GM23248 (cell line): ENCODE measurements at places on chromosomes 7 and 10.

DNA sequence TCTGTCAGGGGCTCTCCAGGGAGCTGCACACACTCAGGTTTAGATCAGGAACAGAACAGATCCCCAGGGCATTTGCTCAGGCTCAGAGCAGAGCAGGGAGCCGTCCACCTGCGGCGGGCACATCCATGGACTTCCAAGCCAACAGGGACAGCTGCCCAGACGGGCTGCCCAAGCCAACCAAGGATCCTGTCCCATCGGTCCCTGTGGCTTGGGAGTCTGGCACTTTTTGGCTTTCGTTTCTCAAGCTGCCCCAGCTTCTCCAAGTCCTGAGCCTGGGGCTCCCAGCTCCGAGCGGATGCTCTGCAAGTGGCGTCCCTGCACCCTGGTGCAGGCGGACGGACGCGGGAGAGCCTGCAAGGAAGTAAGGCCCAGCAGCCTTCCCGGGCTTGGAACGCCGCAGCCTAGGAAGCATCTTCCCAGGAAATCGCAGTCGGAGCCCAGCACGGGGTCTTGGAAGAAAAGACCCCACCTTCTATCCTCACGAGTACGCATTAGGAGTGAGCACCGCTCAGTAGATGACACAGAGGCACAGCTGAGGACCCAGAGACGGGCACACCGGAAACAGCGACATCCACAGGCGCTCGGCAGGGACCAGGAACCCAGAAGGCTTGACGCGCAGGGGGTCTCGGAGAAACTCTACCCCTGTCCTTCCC lies 6.0 kb downstream of the GPR146 start:
- no peak for DNase-seq

GRCh38 chr10:97842656-97843280 lies 6.9 kb upstream of the GOLGA7B start:
- no peak for DNase-seq

DNA sequence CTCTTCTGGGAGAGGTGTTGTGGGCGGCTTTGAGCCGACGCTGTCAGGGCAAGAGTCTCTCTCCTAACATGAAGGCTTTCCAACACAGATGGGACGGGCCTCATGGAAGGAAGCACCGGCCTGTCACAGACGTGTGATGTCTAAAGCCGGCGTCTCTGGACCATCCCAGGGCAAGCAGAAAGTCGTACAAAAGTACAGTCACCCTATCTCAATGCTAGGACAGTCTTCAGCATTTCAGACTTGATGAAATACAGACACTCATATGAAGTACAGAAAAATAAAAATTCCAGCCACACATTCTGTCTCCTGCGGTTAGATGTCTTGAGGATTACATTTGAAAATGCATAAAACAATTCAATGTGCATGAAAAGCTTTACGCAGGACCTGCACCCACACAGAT lies 30.6 kb downstream of the CYP2W1 start:
- no peak for DNase-seq

- DNase-seq: peak; percentile 93
Observed at GRCh38 chr10:7797582-7797981, 9.6 kb downstream of the ATP5F1C start.

DNA sequence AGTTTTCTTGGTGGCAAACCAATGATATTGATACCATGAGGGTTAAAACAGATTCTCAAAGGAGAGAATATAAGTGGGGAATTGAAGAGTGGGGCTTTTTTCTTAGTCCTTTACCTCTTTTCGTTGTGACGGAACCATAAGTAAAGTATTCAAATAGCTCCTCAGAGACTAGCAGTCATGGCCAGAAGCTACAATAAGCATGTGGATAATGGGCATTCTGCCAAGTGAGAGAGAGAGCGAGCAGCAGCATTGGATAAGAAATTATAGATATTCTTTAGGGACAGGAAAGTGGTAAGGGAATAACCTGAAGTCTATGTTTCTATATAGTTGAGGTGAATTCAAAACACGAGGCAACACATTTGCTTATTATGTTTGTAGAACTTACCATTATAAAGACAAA lies 235.1 kb downstream of the SEMA3E start:
- peak; percentile 3 for DNase-seq

DNA sequence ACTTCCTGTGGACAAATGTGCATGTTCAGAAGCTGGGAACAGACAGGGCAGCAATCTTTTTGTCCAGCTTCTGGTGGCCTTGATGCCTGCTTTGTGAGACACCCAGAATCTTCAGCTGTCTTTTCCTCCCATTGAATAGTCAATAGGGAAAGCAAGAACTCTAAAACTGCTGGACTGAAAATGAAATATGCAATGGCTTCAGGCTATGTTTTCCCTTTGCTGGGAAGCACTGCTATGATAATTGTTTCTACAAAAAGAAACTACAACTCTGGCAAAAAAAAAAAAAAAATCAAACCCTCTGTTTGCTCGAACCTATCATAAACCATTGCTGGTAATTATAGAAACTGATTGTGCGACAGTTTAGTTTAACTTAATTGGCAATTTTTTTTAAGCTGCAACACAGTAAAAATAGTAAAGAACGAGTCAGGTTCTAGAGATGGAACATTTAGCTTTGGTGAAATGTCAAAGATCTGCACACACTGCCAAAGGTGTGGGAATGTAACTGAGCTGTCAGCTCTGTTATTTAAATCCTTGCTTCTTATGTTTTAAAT lies 79.1 kb upstream of the NEUROD6 start:
- no peak for DNase-seq

DNA sequence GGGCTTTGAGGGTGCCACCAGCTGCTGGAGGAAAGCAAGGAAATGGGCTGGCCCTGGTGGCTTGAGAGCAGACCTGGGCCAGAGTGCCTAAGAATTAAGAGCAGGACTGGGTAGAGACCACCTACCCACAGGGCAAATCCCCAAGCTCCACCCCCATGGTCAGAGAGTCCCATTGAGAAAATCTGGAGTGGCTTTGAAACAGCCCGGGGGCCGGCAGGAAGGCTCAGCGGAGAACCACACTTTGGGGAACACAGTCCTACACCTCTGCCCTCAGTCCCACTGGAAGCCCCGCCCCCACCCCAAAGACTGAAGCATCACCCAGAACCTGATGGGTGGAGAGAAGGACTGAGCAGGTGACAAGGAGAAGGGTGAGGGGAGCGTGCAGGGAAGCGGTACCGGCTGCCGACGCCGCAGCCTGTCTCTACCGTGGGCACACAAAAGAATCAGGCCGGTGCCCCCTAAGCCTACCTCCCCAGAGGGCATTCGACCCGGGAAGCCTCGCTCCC lies 3.6 kb downstream of the SMARCD3 start:
- no peak for DNase-seq

GRCh38 chr7:9600974-9601373 lies 1167.6 kb downstream of the NXPH1 start:
- no peak for DNase-seq

DNA sequence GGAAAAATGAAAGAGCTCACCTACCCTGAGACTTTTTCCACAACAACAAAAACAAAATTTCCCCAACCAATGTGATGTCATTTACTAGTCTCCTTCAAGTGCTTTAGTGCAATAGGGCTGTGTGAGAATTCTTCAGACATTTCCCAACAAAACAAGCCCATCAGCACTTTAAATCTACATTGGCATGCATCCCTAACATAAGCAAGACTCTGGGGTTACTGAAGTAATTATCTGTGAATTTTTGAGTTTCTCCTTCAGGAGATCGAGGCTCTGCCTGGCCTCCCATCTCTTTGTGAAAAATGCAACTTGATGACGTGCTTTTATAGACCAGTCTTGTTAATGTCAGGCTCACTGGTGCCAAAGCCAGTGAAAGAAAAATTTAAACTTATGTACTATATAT lies 255.6 kb downstream of the GFRA1 start:
- no peak for DNase-seq

DNA sequence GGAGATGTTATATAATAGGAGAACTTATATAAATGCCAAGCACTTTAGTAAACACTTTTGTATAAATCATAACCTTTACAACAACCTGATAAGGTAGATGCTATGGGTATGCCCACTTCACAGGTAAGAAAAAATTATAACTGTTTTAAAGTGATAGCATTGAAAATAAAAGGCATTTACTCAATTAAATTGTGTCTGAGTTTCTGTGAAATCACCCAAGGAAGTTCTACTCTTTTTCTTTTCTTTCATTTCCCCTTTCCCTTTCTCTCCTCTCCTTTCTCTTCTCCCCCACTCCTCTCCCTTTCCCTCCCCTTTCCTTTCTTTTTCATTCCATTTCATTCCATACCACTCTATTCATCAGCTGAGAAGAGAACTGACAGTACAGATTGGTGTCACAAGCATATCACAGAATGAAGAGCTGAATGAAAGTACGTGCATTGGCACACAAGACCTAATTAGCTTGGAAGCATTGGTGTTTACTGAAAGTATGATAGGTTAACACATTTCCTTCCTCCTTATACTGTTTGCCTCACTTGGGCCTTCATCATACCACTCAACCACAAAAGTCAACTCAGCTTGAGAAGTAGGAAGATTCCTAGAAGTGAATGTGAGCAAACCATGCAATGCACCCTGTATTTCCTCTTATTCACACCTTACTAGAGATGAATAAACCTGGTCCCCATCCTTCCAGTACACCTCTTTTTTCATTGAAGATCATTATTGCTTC lies 117.9 kb upstream of the AGR3 start:
- no peak for DNase-seq

- peak; percentile 89 for DNase-seq
Observed at GRCh38 chr7:99762680-99763327, 21.2 kb downstream of the CYP3A4 start.

DNA sequence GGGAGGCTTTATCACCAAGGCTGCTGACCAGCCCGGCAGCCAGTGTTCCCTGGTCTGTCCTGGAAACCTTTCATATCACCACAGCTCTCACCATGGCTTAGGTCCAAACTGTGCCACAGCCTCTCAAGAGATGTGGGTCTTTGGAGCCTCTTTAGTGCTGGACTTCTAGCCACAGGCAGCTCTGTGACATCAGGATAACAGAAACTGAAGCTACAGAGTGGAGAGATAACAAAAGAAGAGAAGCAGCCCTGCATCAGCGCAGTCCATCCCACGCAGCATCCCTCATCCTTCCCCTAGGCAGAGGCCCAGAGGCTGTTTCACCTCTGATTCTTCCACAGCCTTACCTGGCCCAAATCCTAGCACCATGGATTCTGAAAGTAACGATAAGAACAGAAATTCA lies 187.9 kb upstream of the KMT2E start:
- no peak for DNase-seq

- DNase-seq: no peak
Observed at GRCh38 chr7:479948-480499, 39.6 kb downstream of the PDGFA start.

DNA sequence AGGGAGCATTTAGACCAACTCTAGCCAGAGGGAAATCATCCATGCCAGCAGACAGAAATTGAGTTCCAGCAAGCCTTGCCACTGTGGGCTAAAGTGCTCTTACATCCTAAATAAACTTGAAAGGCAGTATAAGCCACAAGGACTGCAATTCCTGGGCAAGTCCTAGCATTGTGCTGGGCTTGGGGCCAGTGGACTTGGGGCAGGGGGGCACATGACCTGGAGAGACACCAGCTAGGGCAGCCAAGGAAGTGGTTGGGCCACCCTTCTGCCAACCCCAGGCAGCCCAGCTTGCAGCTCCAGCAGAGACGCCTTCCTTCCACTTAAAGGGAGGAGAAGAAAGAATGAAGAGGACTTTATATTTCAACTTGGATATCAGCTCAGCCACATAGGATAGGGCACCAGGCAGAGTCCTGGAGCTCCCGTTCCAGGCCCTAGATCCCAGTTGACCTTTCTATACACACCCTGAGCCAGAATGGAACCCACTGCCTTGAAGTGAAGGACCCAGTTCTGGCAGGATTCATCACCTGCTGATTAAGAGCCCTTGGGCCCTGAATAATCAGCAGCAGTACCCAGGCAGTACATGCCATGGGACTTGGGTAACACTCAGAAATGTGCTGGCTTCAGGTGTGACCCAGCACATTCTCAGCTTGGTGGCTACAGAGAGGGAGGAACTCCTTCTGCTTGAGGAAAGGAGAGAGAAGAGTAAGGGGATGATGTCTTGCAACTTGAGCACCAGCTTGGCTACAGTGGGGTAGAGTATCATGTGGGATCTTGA lies 153.0 kb downstream of the GNAI1 start:
- no peak for DNase-seq

- DNase-seq: no peak
Observed at GRCh38 chr10:8520382-8520781, 465.9 kb downstream of the GATA3 start.

- DNase-seq: no peak
Observed at GRCh38 chr7:22025075-22025474, 79.4 kb upstream of the CDCA7L start.

GRCh38 chr10:121608469-121609190 lies 10.4 kb upstream of the FGFR2 start:
- DNase-seq: peak; percentile 53

- DNase-seq: peak; percentile 58
Observed at GRCh38 chr7:87886875-87887274, 10.6 kb downstream of the DBF4 start.

DNA sequence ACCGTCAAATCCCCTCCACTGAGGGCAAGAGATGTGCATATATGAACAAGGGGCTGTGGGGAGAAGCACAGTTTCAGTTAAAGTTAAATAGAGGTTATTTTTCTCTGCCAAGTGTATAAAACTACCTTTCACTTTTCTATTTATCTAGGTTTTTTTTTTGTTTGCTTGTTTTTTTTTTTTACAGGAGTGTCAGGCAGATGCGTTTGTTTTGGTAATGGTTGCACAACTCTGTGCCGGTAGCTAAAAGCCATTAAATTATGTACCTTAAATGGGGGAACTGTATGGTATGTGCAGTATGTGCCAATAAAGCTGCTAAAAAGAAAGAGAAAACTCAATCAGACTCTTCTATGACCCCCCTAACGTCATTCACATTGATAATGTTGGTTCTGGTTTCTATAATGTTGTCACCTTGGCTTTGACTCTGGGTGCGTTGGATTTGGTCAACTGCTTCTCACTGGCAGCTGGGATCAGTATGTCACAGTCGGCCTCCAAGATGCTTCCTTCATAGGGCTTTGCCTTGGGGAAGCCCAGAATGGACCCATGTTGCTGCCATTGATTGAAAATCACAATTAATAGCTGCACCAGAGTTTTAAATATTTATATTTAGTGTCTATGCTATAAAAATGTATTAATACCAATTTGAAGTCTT lies 34.2 kb downstream of the GLUD1 start:
- no peak for DNase-seq

GRCh38 chr7:132023466-132023865 lies 467.0 kb upstream of the PODXL start:
- DNase-seq: no peak

DNA sequence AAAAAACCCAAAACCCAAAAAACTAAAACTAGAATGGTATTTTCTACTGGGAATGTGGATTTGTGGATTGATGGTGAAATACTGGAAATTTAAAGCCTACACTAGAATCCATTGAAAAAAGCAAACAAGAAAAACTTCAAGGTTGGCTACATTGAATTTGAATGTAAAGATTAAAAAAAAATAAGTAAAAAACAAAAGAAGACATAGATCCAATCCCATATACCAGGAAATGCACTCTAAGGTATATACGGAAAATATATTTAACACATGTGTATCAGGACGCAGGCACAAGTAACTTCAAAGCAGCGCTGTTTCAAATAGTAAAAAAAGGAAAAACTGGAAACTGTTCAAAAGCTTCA lies 754 bp upstream of the BBS9 start:
- DNase-seq: no peak
